ENCODE measurements at places on chromosomes 4 and X.

- DNase-seq, result no peak
These were observed 334.4 kb upstream of the PCDH18 start for GRCh38 chr4:137866671-137867070.

DNA sequence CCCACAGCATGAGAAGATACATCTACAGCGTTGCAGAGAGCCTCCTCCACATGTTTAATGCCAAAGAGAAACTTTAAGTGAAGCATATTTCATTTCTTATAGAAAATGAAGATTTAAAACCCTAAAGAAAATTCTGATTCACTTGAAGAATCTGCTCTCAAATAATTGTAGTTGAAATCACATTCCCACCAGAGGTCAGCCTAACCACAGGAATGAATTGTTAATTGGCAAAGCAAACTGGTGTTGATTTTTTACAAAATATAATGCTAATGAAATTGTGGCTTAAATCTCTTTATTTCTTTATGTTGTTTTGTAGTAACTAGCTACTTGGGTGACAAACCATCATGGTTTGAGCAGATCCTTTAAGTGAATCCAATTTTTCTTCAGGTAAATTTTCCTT, 31.1 kb upstream of the WDR17 start:
- peak; percentile 27 for DNase-seq

- no peak for DNase-seq
These were observed 73.3 kb upstream of the ZDHHC15 start for GRCh38 chrX:75596178-75596577.

GRCh38 chr4:151325111-151325948, at the start of gene SH3D19:
TSS of gene SH3D19 (minus strand) at chr4:151325605. CDS start at chr4:151325352, 253 bp downstream.
- no peak for DNase-seq

- DNase-seq, result peak; percentile 7
These were observed 128.7 kb downstream of the MID1IP1 start for GRCh38 chrX:38929966-38930421.

DNA sequence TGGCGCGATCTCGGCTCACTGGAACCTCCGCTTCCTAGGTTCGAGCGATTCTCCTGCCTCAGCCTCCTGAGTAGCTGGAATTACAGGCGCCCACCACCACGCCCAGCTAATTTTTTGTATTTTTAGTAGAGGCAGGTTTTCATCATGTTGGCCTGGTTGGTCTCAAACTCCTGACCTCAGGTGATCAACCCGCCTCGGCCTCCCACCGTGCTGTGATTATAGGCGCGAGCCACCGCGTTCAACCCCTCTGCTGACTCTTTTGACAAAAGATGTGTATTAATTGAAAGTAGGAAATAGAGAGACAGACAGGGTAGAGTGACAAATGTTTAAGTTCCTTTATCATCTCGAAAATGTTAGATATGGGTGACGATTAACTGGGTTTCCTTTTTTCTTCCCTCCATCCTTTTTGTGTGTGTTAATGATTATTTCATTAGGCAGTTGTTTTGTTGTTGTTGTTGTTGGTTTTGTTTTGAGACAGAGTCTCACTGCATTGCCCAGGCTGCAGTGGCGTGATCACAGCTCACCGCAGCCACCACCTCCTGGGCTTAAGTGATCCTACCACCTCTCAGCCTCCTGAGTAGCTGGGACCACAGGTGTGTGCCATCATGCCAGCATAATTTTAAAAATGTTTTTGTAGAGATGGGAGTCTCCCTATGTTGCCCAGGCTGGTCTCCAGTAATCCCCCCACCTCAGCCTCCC, 79.5 kb downstream of the KDM6A start:
- no peak for DNase-seq

GRCh38 chr4:16001484-16001858, 38.5 kb upstream of the FGFBP2 start:
- peak; percentile 91 for DNase-seq

DNA sequence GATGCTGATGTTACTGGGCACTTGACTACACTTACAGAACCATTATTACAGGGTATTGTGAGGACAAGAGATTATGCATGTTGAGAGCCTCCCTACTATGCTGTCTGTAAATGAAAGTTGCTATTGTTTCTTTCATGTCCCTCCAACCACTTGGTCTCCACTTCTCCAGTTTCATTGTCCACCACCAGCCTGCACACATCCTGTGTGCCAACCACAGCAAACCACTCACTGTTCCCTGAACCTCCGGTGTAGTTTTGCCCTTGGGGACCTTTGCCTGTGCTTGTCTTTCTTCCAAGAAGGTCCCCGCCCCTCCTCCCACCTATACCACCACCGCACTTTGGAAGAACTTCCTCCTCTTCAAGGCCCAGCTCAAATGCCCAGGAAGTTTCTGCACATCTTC, 43.1 kb upstream of the AFF2 start:
- DNase-seq, result peak; percentile 85

GRCh38 chr4:90127223-90127705, at the start of gene CCSER1:
TSS of gene CCSER1 (plus strand) at chr4:90127394.
- DNase-seq, result no peak

DNA sequence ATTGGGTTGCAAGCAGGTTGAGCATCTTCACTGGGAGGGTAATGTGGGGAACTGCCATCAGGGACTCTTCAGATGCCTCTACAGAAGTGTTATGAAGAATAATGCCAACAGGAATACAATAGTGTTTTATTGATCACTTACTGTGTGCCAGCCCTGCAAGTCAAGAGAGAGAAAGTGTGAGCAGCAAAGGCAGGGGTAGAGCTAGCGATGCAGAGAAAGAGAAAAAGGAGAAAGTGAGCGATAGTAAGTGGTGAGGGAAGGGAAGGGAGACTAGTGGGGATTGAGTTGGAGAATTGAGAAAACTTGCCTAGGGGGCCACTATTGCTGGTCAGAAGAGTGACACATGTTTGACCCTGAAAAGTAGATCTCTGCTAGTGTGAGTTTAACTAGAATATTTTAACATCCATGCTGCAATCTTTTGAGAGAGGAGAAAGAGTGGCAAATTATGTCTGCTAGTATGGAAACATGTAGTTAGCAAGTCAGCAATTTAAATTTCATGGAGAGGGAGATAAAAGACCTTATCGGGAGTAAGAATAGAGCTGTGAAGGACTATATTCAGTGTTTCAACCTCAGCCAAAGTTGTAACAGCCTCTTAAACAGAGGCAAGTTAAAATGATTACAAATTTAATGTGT, 12.2 kb downstream of the AFF1 start:
- DNase-seq, result no peak

- DNase-seq, result peak; percentile 74
These were observed 37.8 kb upstream of the SLC9A7 start for GRCh38 chrX:46796574-46797191.

GRCh38 chrX:106931831-106932491, 11.8 kb downstream of the CLDN2 start:
- DNase-seq, result no peak

Measured in NB4 (cell line).